ENCODE measurements at places on chromosomes 3 and 15. TPM values are rescaled to one million over a fixed set of nuclear protein-coding genes. Genes with fewer than 3 reads are reported as not detected.

- DNase-seq, result no peak
Measured at GRCh38 chr3:154243353-154243752, 80.9 kb downstream of the DHX36 start.

GRCh38 chr15:63610209-63610841, 13.1 kb downstream of the FBXL22 start:
- peak; percentile 65 for DNase-seq

GRCh38 chr15:83767741-83768140, 113.8 kb downstream of the ADAMTSL3 start:
- DNase-seq, result no peak

DNA sequence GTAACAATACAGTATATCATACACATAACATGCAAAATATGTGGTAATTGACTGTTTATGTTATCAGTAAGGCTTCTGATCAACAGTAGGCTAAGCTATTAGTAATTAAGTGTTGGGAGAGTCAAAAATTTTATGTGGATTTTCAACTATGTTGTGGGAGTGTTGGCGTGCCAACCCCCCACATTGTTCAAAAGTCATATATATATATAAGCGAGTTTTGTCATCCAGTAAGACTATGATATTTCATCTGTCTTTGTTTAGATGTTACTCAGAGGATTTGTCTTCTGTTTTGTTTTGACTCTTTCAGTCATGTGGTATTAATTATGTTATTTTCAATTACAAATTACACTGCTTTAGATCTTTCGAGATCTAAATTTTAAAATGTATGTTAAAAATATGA, 51.0 kb upstream of the RAP2B start:
- no peak for DNase-seq

GRCh38 chr3:48784426-48785120, 63.1 kb downstream of the PRKAR2A start:
- DNase-seq, result no peak

GRCh38 chr15:80856809-80857377, 77.7 kb downstream of the CEMIP start:
- DNase-seq, result no peak

DNA sequence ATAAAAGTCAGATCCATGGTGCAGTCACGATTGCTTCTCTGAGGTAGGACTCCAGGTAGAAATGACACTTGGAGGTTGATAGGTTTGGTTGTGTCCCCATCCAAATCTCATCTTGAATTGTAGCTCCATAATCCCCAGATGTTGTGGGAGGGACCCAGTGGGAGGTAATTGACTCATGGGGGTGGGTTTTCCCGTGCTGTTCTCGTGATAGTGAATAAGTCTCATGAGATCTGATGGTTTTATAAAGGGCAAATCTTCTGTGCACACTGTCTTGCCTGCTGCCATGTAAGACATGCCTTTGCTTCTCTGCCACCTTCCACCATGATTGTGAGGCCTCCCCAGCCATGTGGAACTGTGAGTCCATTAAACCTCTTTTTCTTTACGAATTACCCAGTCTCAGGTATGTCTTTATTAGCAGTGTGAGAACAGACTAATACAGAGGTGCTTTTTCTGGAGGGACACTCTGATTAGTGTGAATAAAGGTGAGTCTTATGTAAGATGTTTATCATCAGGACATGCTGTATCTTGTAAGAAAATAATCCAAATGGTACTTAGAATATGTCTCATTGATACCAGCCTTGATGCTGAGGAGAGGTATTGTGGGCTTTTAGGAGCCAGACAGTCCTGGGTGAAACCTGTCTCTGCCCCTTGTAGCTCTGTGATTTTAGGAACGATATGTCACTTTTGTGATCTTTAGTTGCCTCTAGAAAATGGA, 43.0 kb downstream of the SLCO3A1 start:
- DNase-seq, result no peak

GRCh38 chr3:27319847-27320526, 49.2 kb downstream of the NEK10 start:
- no peak for DNase-seq

Gene IL16
- 164 TPM for total RNA-seq

Gene FBXO40
- total RNA-seq, result not detected

Gene HGD
- total RNA-seq, result 2.0 TPM

Gene PLSCR1
- total RNA-seq, result 8.2 TPM

Gene SOX2
- not detected for total RNA-seq

Gene TRH
- total RNA-seq, result not detected
